ENCODE measurements at places on chromosomes 16 and 17. TPM values are rescaled to one million over a fixed set of nuclear protein-coding genes. Genes with fewer than 3 reads are reported as not detected.

GRCh38 chr17:13024526-13025257 lies 6.9 kb upstream of the ELAC2 start:
- no peaks in the 10 kb centered on the region for H3K36me3 ChIP-seq
- no peaks in the 10 kb centered on the region for H3K4me1 ChIP-seq
- DNase-seq, result peak; percentile 75
- peaks cover 19% of the 10 kb centered on the region for H3K27me3 ChIP-seq
- H3K4me3 ChIP-seq, result peak overlapping the region; percentile 37
- no peak overlapping the region for H3K27ac ChIP-seq

GRCh38 chr17:49832840-49833599 lies 14.8 kb downstream of the TAC4 start:
- H3K4me3 ChIP-seq, result no peak overlapping the region
- no peaks in the 10 kb centered on the region for H3K27me3 ChIP-seq
- H3K27ac ChIP-seq, result no peak overlapping the region
- H3K36me3 ChIP-seq, result peaks cover 28% of the 10 kb centered on the region
- no peak for DNase-seq

GRCh38 chr17:46175891-46176290 lies 17.3 kb downstream of the KANSL1 start:
- no peaks in the 10 kb centered on the region for H3K27me3 ChIP-seq
- H3K4me3 ChIP-seq, result no peak overlapping the region
- H3K4me1 ChIP-seq, result 0 out of 2 replicates have a peak, but pooled peaks cover 11% of the 10 kb centered on the region
- peaks cover 14% of the 10 kb centered on the region for H3K36me3 ChIP-seq
- DNase-seq, result no peak
- H3K27ac ChIP-seq, result no peak overlapping the region

GRCh38 chr16:49494891-49495566 lies 121.4 kb downstream of the C16orf78 start:
- no peak for DNase-seq
- H3K4me1 ChIP-seq, result no peaks in the 10 kb centered on the region
- no peak overlapping the region for H3K4me3 ChIP-seq
- H3K27me3 ChIP-seq, result peaks cover 41% of the 10 kb centered on the region
- H3K27ac ChIP-seq, result no peak overlapping the region

GRCh38 chr16:85573696-85574641 lies 39.2 kb upstream of the GSE1 start:
- no peaks in the 10 kb centered on the region for H3K36me3 ChIP-seq
- no peak overlapping the region for H3K4me3 ChIP-seq
- DNase-seq, result no peak
- H3K27me3 ChIP-seq, result no peaks in the 10 kb centered on the region
- no peak overlapping the region for H3K27ac ChIP-seq

- no peaks in the 10 kb centered on the region for H3K27me3 ChIP-seq
- no peak for DNase-seq
- H3K4me3 ChIP-seq, result no peak overlapping the region
- no peak overlapping the region for H3K27ac ChIP-seq
- H3K4me1 ChIP-seq, result peaks cover 20% of the 10 kb centered on the region
Measured at GRCh38 chr16:1375298-1375640, 23.5 kb downstream of the GNPTG start.

DNA sequence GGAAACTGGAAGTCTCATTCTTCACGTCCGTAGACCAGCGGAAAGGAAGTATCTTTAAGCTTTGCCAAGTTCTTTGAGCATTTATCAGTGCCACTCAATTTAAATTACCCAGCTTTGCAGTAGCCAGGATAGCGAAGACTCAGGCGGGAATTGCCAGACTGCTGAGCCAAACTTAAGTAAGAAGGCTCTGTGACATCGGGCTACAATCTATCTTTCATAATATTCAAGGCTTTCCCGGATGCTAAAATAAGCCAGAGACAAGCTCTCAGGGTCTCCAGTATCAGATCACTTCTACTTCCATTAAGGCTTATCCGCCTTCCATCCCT lies 436 bp upstream of the BRIP1 start:
- H3K4me1 ChIP-seq, result peaks cover 30% of the 10 kb centered on the region
- H3K4me3 ChIP-seq, result peak overlapping the region; percentile 83
- DNase-seq, result no peak
- H3K36me3 ChIP-seq, result 0 out of 2 replicates have a peak, but pooled peaks cover 8% of the 10 kb centered on the region

DNA sequence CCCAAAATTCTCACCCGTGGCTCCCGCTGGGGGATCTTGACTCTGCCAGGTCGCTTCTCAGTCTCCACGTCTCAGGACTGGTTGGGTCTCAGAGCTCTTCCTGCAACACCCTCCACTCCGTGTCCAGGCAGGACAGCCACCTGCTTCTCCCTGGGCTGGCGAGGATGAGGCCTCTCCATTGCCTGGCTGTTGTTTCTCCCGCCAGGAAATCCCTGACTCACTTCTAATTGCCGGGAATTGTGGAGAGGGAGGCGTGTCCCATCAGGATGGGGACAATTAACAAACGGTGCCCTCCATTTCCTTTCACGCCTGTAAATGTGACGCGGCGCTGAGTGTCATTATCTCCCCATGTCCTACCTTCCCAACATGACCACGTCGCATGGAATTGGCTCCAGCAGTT lies 204.5 kb downstream of the RBFOX3 start:
- H3K27me3 ChIP-seq, result peaks cover 77% of the 10 kb centered on the region
- H3K4me3 ChIP-seq, result no peak overlapping the region
- no peak for DNase-seq
- H3K36me3 ChIP-seq, result no peaks in the 10 kb centered on the region

DNA sequence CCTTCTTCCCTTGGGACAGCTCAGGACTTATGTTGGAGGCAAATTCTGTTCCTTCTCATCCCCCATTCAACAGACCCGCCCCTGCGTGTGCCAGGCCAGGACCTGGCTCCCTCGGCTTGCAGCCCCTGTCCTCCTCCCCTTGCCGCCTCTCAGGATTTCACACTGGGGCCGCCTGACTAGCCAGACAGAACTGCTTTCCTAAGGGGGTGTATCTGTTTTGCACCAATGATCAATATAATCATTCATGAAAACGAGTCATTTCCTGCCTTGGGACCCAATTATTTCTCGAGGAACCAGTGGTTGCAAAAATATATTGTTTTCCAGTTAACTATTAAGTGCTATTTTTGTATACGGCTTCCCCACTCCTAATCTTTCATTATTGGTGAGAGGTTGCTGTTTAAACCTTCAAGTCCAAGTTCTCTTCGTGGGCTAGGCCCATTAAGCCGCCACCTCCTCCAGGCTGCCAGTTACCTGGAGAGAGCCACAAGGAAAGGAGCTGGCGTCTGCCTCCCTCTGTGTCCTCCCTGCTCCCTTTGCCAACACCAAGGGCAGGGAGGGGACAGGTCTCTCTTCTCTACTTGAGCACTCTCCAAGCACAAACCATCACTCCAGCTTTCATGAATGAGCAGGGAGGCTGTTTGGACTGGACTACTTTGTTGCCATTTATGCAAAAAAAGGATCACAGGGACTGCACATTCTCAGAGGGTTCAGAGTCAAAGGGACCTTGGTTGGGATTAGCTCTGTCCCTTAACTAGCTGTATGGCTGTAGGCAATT lies 8.9 kb downstream of the DCAKD start:
- DNase-seq, result no peak
- no peaks in the 10 kb centered on the region for H3K36me3 ChIP-seq
- H3K4me3 ChIP-seq, result no peak overlapping the region
- H3K27ac ChIP-seq, result no peak overlapping the region
- peaks cover 7% of the 10 kb centered on the region for H3K4me1 ChIP-seq

DNA sequence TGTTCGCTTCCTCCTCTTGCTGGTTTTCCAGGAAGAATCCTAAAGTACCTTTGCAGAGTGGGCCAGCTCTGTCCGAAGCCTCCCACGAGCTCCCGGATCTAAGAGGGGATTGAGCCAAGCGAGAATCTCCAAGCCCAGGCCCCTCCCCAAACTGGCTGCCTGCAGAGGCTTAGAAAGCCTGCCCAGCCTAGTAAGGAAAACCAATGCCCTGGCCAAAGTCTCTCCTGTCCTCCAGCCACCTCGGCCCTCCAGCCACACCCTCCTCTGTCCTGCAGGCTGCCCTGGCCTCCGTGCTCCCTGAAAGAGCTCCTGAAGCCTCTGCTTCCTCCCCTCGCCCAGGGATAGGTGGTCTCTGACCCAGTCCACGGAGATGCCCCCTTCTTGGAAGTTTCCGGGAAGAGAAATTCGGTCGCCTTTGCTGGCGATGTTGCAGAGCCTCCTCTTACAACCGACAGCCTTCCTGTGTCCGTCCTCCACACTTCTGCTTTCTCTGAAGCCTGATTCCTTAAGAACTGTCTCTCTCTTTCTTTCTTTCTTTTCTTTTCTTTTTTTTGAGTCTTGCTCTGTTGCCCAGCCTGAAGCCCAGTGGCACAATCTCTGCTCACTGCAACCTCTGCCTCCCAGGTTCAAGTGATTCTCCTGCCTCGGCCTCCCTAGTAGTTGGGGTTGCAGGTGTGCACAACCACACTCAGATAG lies 54.9 kb upstream of the TOB1 start:
- DNase-seq, result no peak
- H3K27ac ChIP-seq, result no peak overlapping the region
- H3K4me3 ChIP-seq, result no peak overlapping the region
- H3K36me3 ChIP-seq, result no peaks in the 10 kb centered on the region
- peaks cover 92% of the 10 kb centered on the region for H3K4me1 ChIP-seq

The ZNF624 gene
- 6.5 TPM for total RNA-seq

The CREBBP gene
- 70.5 TPM for total RNA-seq

The LPO gene
- total RNA-seq, result not detected

The SGCA gene
- total RNA-seq, result not detected

The MARCHF10 gene
- 8.0 TPM for total RNA-seq
